ENCODE measurements at places on chromosomes 7 and 10.

DNA sequence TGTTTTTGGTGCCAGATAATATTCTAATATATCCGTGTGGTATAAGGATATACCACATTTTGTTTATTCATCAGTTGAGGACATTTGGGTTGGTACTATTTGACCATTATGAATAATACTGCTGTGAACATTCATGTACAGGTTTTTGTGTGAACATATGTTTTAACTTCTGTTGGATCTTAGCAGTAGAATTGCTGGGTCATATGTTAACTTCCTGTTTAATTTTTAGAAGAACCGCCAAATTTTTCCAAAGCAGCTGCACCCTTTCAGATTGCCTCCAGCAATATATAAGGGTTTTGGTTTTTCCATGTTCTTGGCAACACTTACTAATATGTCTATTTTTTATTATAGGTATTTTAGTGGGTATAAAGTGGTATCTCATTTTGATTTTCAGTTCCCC, 22.8 kb downstream of the VPS26A start:
- DNase-seq: no peak

GRCh38 chr7:77506899-77507298, 30.2 kb upstream of the PTPN12 start:
- no peak for DNase-seq

DNA sequence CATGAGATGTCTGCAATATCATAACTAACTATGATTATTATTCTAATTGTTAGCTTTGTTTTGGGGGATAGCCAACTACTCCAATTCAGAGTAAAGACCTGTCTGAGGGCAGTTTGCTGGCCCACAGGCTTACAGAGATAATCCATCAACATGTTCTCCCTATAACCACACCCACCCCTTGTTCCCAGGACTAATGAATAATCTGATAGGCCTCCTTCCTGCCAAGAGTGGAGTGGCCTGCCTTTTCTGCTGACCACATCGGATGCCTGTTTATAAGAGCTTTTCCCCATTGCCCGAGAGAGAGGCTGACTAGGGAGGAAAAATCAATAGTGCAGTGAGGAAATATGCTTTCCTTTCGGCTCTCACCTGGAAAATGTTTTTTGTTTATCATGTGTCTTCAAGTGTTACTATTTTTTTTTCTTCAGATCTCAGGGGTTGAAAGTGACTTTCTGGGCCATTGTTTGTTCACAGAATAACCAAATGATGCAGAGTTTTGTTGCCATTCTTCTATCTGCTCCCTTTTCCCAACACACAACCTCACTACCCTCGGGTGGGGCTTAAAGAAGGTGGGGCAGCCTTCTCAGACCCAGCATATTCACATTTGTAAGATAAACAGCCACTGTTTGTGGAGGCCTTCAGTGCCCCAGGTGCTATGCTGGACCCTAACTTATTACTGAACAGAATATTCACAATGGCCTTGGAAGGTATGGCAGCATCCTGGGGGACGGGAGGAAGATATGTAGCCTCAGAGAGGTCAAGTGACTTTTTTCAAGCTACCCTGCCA, 38.4 kb downstream of the PLPP4 start:
- DNase-seq: no peak

DNA sequence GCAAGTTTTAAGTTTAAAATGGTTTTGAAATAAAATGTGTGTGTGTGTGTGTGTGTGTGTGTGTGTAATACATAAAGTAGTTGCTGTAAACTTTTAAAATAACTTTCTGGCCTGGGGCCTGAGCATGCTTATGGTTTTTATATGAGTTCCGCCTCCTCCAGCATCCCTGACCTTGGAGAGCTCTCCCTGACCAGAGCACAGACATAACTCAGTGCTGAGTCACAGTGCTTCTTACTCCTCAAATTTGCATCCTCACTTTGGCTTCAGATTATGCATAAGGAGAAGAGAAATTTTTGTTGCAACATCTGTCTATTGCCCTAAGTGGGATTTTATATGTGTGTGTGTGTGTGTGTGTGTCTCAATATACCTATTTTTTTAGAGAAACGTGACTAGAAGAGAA, 200.8 kb downstream of the ELMO1 start:
- DNase-seq: no peak

DNA sequence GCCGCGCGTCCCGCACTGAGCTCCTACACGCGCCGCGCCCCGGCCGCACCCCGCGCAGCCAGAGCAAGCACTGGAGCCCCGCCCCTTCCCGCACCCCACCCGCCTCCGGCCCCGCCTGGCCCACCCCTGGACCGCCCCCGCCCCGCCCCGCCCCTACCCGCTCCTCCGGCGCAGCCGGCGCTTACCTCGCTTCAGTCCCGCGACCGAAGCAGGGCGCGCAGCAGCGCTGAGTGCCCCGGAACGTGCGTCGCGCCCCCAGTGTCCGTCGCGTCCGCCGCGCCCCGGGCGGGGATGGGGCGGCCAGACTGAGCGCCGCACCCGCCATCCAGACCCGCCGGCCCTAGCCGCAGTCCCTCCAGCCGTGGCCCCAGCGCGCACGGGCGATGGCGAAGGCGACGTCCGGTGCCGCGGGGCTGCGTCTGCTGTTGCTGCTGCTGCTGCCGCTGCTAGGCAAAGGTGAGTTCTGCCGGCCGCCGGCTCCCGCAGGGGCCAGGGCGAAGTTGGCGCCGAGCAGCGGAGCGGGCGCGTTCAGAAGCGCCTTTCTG, at the start of gene RET:
Gene RET (plus strand): TSS at position 194 of the 545 bp plus-strand sequence. CDS start 190 bp downstream, at position 384.
- peak; percentile 63 for DNase-seq

DNA sequence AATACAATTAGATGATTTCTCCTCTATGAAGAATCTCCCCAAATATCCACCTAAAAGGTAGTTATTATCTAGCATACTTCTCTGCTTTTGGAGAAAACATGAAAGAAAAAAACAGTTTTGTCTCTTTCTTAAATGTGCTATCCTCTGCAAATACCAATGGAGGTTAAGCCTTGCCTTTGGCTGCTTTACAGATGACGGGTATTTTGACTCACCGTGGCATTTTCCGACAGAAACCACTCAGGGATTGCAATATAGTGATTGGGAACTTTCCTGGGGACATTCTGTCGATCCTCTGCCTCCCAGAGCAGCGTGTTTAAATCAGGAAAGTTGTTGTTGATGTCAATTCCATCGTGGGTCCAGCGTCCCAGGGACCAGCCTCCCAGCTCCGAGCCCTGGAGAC, 100.6 kb downstream of the GPR26 start:
- DNase-seq: no peak

DNA sequence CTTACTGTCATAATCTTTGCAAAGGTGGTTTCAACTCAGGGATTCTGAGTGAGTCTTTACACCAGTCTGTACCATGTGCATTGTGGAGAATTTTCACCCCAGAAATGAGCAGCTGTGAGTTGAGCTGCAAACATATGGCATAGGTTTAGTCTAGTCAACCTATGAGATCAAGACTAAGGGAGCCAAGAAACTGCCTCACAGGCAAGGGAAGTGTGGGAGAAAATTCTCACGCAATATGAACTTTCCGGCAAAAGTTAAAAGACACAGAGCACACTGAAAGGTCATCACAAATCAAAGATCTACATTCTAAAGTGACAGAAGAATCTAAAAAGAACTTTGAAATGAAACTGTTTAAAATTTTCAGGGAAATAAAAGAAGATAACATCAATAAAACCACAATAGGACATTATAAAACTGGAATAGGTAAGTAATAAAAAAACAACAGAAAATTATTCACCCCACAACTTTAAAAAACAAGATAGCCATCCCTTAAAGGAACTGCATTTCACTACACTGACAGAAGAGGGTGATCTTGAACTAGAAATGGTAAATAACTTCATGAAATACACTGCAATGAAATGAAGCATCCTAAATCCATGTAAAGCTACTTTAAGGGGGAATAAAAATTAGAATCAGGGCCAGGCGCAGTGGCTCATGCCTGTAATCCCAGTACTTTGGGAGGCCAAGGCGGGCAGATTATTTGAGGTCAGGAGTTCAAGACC, 63.5 kb downstream of the LGI1 start:
- DNase-seq: no peak

- DNase-seq: no peak
These were observed 125.7 kb downstream of the BICC1 start for GRCh38 chr10:58638388-58638787.

GRCh38 chr10:70927189-70927943, 39.0 kb upstream of the PCBD1 start:
- DNase-seq: no peak

DNA sequence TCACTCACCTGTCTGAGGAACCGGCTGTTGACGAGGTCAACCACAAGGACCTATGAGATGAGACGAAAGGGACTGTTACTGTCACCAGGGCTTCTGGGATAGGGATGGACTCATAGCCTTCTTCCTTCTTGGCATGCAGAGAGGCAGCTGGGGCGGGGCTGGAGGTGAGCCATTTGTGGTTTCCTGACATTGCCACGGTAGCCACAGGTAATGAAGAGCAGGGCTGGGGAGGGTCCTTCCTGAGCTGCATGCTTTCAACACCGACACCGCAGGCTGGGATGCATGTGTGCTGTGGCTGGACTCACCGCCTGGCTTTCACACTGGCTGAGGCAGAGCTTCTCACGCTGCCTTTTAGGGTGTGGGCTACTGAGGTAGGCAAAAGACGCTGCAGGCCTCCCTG, 46.4 kb upstream of the MKRN1 start:
- peak; percentile 77 for DNase-seq

- no peak for DNase-seq
These were observed 454.0 kb downstream of the NEBL start for GRCh38 chr10:20443094-20443493.

DNA sequence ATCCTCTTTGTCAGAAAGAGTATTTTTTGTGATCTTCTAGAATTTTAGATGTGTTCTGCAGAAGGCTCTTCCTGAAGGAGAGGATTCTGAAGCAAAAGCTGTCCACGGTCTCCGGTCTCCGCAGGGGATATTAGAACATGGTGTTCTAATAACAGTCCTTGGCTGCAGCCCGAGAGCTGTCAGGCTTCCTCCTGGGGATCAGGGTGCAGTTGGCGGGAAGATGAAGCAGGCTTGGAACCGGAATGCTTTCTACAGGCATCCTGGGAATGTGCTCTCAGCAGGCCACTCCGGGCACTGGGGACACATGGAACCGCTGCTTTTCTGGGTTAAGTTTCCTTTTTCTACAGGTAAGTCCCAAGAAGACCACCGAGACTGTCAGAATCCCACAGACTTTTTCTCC, 118.6 kb upstream of the PARD3 start:
- DNase-seq: no peak
